Fibroblast of villous mesenchyme (primary cell): ENCODE measurements at places on chromosomes 7 and 10.

DNA sequence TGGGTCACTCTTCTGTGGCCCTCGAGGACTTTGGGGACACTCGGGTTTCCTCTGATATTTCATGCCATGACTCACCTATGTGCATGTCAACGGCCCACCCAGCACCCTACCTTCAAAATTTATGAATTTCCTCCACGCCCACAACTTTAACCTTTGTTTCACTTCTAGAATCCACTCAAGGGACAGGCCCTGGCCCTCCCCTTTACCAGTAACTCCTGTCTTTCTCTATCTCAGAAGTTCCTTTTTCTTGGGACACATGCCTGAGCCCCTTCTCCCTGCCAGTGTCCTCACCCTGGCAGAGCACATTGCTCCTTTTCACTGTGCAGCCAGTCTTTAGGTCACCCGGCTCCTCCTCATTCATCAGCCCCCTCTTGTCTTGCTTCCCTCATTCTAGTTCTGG is 282.5 kb upstream of the KLF6 start:
- DNase-seq = no peak

- DNase-seq = no peak
Measured at GRCh38 chr10:101668566-101668965, 26.4 kb downstream of the FBXW4 start.

DNA sequence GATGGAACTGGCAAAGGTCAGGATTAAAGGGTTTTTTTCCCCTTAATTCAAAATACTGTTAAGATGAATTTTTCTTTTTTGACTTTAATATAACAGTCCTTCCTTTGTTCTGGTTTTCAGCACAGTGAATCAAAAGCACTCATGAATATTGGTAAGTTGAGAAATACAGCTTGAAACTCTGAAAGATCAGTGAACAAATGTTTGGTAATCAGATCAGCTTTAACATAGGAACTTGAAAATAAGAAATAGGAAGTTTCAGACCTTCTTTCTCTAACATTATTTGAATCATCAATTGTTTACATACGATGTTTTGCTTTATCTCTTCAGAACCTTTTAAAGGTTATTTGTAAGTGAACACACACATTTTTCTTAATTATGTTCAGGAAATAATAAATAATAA is 90.5 kb downstream of the SGMS1 start:
- DNase-seq = no peak

DNA sequence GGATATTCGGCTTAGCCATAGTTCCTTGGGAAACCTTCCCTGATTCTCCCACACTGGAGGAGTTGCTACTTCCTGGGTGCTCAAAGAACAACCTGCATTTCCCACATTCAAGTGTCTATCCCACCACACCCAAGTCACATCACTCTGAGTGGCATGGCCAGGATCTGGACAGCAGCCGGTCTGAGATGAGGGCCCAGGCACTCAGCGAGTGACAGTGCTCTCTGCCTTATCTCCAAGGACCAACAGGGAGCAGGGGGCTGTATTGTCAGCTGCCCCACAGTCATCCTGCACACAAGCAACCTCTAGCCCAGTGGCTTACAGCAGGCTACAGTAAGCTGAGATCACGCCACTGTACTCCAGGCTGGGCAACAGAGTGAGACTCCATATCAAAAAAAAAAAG is 16.1 kb upstream of the SLC18A3 start:
- no peak for DNase-seq

GRCh38 chr10:131701131-131701947 is 199.5 kb upstream of the PPP2R2D start:
- no peak for DNase-seq

DNA sequence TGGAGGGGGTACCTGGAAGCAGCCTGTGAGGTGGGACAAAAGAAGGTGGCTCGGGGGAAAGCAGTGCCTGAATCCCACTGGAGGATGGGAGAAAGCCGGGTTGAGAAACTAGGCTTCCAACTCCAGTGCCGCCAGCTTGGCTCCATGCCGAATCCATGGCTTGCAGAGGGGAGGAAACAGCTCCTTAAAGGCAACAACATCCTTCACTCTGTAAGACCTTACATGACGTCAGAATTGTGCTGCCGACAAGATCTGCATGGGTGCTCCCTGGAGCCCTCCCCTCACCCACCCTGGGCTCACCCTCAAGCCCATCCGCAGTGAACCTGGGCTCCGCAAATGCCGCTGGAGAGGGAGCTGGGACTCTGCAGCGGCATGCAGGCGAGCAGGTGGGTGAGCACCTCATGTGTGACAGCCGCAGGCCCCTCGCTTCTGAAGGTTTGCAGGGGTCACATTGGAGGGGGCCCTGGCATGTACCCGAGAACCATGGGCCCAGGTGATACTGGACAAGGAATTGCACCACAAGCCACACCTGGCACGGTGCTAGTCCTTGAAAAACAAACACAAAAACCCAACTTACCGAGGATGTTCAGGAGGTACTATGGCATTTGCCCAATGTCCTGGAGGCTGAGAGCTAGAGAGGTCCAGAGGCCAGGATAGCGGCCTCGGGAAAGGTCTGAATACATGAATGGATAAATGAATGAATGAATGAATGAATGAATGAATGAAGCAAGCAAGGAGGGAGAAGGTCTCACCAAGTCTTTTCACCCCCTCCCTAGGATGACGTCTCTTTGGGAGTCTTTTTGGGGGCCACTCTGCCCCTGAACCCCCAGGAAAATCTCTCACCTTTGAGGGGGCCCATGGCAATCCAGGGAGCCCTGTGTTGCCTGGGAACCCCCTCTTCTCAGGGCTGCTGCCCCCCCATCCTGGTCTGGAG is 238.6 kb upstream of the SHH start:
- no peak for DNase-seq

GRCh38 chr7:11163220-11163619 is 189.5 kb downstream of the PHF14 start:
- no peak for DNase-seq

DNA sequence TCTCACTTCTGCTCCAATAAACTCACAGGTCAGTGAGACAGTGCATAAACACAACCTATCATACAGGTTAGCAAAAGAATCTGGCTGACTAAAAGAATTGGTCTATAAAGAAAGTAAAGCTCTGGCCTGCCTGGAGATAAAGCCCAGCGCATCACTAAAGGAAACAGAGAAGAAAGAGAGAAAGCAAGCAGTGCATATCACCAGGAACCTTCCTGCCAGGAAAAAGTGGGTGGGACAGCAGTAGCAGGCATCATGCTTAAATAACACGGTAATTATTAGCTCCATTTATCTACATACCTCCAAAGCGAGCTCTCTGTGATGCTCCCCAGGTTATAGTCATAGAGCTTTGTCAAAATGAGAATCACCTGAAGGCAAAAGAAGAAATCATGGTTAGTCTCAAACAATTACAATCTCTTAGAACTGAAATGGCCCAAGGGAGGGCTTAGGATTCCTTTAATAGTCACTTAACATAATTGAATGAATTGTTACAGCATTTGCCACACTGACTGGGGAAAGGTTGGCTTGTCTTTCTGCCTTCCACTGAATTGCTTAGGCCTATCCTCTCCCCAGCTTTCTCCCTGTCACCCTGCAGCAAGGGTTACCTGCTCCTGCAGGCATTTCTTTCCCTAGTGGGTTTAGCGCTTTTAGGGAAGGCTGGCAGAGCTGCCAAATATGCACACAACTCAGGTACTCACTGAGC is 208.1 kb downstream of the SORCS1 start:
- DNase-seq = no peak

- DNase-seq = no peak
Measured at GRCh38 chr10:44930904-44931620, 19.9 kb downstream of the TMEM72 start.

DNA sequence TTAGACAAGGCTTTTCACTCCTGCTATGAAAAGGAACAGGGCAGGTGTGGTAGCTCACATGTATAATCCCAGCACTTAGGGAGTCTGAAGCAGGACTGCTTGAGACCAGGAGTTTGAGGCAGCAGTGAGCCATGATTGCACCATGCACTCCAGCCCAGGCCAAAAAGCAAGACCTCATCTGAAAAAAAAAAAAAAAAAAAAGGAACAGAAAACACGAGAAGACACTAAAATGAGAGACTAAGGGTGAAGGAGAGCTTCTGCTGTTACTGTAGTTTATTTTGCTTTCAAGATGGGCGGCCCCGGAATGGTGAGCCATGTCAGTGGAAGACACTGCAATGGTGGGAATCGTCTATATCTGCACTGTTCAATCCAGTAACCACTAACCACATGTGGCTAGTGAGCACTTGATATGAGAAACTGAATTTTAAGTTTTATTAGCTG is 9.9 kb downstream of the PIP4K2A start:
- no peak for DNase-seq

GRCh38 chr7:96800824-96801223 is 91.2 kb upstream of the SEM1 start:
- DNase-seq = peak; percentile 1

DNA sequence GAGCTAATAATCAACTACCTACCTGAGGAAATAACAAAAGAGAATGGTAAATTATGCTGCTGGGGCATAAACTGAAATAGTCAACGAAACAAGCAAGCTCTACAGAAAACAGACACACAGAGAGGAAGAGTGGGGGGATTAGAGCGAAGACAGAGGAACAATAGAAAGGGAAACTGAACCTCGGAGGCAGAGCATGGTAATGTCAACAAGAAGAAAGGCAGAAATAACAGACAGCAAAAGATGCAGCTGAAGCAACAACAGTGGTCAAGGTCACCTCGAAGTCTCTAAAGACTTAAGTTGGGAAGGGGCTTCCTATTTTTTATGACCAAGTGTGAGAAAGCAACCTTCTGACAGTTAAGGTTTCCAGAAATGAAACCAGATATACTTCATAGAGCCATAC is 177.0 kb downstream of the ZNF438 start:
- DNase-seq = no peak

DNA sequence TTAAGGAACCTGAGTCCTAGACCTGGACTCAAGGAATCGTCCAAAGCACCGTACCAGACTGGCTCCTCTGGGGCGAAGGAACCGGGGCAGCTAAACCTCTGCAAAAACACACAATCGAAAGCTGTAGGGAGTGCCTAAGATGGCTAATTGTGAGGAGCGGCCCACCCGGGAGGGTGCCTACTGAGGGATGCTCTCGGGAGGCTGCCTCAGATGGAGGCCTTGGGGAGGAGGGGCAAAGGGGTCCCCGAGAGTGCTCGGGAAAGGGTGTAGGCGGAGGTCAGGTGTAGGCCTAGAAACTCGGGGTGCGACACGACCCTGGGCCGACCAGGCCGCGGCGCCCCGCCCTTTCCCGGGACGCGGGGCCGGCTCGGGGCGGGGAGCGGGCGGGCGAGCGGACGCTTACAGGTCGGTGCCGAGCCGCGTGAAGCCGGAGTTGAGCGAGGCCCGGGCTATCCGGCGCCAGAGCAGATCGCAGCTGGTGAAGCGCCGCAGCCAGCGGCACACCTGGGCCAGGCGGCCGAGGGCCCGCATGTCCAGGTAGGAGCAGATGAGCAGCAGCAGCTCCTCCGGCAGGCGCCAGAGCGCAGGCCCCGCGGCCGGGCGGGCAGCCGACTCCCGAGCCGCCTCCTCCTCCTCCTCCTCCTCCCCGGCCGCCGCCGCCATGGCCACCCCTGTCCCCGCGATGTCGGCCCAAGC is 844 bp downstream of the FBXW4 start:
- peak; percentile 55 for DNase-seq
